Urinary bladder (tissue), 4 donors: ENCODE measurements at places on chromosomes 11 and 22. TPM values are rescaled to one million over a fixed set of nuclear protein-coding genes. Genes with fewer than 3 reads are reported as not detected.

Gene CRYAB
- 21.3 TPM for total RNA-seq

Gene DHCR7
- 8.5 TPM for total RNA-seq

Gene CSF2RB
- total RNA-seq: 5.3 TPM

Gene ABTB2
- total RNA-seq: 3.2 TPM

Gene NRIP3
- total RNA-seq: 3.1 TPM

Gene P2RY6
- 0.90 TPM for total RNA-seq

- DNase-seq: no peak
Measured at GRCh38 chr22:44365832-44366231, 53.1 kb upstream of the SHISAL1 start.

- DNase-seq: no peak
Measured at GRCh38 chr11:119481667-119482400, 58.9 kb upstream of the THY1 start.

DNA sequence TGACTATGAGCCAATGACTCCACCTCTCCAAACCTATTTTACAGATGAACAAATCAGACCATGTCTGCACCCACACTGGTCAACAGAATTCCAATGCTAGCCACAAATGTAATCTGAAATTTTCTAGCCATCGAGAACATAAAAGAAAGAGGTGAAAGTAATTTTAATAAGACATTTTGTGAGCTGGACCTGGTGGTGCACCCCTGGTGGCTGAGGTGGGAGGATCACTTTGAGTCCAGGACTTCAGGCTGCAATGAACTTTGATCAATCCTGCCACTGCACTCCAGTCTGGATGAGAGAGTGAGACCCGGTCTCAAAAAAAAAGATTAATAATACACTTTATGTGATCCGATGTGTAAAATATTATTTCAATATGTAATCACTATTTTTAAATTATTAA, 9.4 kb upstream of the RNF185 start:
- no peak for DNase-seq

DNA sequence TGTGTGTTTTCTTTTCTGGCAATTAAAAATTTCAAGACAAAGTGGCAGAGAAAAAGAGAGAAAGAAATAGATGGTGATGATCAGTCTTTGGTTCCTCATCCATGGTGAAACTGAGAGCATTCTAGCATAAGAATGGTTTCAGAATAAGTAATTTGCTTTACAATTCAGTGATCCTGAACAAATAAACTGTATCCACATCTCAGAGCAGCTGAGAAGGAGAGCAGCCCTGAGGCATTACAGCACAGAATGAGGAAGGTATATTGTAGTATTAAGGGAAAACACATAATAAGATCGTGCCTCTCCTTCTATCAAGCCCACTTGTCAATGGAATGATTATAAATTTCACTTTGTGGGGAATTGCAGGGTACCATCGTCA, 17.4 kb downstream of the LUZP2 start:
- no peak for DNase-seq

- DNase-seq: no peak
Measured at GRCh38 chr11:7527029-7527428, 13.2 kb downstream of the PPFIBP2 start.

DNA sequence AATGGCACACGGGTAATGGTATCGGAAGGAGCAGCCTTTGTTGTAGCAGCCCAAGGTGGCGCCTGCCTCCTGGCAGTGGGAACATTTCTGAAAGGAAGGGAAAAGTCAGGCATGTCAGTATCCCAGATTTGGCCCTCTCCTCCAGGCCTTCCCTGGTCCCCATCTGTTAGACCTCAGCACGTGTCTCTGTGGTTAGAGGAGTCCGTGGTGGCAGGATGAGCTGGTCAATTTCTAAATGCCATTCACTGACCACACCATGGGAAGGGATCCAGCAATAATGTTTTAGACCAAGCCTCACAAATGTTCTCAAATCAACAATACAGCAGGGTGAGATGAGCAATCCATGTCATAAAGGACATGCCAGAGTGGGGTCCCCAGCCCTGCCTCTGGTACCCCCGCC, 49.0 kb upstream of the CYP2D6 start:
- no peak for DNase-seq
